ENCODE measurements at places on chromosomes 1 and 21.

GRCh38 chr1:212700223-212700891 lies 717 bp upstream of the BATF3 start:
- DNase-seq: no peak

DNA sequence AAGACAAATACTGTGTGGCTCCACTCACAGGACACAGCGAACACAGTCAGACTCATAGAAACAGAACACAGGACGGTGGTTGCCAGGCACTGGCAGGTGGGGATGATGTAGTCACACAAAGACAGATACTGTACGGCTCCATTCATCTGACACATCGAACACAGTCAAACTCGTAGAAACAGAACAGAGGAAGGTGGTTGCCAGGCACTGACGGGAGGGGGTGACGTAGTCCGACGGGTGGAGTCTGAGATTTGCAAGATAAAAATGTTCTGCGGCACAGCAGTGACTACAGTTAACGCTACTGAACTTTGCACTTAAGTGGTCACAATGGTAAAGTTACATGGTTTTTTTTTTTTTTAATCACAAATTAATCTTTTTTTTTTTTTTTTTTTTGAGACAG lies 18.7 kb downstream of the C21orf58 start:
- no peak for DNase-seq

GRCh38 chr1:182133181-182133580 lies 71.7 kb upstream of the ZNF648 start:
- no peak for DNase-seq

DNA sequence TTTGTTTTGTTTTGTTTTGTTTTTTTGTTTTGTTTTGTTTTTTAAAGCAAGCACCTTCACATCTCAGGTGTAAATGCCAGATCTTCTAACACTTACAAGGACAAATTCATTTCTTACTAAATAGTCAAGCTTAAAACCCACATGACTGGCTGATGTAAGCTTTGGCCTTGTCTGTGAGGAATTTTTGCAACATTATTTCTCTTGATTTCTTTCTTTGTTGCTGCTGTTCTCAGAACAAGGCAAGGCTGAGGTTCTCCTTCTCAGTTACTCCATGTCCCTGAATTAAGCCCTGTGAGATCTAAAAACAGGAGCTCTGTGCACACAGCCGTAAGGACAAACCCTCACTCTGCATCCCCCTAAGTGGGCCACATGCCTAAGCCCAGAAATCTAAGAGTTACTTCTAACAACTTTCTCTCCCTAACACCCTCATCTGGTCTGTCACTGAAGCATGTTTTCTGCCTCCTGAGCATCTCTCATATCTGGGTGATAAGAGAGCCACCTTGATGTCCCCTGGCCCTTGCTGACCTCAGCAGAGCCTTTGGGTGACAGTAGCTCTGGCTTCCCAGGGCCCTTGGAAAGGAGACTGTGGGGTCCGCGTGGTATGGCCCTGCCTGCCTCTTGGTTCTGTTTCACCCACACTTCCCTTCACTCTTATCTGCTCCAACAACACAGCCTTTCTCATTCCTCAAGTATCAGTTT lies 81.2 kb upstream of the HOOK1 start:
- no peak for DNase-seq

GRCh38 chr1:64231153-64231552 lies 27.7 kb downstream of the UBE2U start:
- no peak for DNase-seq

DNA sequence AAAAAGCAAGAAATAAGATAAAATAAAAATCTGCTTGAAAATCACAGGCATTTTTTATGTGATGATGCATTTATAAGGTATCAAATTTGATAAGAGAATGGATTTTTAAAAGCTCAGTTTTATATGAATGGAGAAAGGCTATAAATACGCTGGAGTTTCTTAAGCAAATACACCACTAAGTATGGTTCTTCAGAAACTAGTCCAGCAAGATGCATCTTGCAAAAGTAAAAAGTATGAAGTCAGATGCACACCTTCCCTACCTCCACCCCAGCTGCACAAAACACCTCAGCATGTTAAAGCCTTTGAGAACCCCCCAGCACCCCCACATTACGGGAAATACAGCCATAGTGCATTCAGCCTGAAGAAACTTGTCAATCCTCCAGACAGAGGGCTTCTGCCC lies 143.1 kb upstream of the PROX1 start:
- DNase-seq: no peak

All from endothelial cell of umbilical vein (primary cell).